Naive thymus-derived CD4-positive, alpha-beta T cell (primary cell): ENCODE measurements at places on chromosomes 4 and X.

DNA sequence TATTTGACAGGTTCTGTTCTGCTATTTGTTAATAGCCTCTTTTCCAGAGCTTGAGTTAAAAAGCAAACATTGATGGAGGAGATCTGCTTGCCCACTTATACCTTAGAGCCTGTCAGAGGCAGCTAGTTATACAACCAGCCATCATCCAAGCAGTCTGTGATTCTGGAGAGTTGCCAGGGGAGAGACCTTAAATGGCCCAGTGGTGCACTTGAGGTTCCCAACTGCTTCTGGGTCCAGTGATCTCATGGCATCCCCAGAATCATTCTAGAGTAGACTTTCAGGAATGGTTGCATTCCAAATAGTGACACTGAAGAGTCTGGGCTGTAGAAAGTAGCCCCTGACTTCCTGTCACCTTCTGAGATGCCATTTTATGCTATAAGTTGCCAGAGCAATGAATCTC is 160.7 kb downstream of the FHIP1A start:
- DNase-seq: no peak

DNA sequence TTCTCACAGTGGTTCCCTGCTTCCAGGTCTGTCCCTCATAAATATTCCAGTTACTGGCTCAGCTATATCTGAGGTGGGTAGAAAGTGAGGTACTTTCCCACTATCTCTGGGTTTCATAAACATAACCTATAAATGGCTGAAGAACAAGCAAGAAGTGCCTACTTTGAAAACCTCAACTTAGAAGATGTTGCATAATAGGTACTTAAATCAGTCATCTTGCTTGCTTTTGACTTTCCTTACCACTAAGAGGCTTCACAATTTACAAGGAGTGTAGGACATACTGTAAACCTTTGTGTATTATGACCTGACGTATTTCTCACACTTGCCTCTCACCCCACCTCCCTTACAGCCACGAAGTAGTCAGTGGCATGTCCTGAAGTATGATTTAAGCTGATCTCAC is 145.9 kb downstream of the PCDH19 start:
- DNase-seq: no peak

DNA sequence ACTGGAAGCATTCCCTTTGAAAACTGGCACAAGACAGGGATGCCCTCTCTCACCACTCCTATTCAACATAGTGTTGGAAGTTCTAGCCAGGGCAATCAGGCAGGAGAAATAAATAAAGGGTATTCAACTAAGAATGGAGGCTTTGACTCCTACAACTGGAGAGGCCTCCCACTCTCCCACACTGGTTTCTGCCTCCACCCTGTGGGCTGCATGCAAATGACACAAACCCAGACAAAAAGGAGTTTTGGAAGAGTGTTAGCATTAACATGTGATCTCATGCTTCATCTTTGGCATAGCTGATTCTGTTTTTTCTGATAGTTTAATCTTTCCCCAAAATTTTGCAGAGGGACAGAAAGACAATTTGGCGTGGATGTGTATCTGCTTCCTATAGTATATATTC is 80.8 kb upstream of the IQCM start:
- DNase-seq: no peak

- no peak for DNase-seq
These were observed 84.1 kb downstream of the LDB2 start for GRCh38 chr4:16814361-16814760.

GRCh38 chrX:43493756-43494155 is 162.3 kb upstream of the MAOA start:
- DNase-seq: no peak

DNA sequence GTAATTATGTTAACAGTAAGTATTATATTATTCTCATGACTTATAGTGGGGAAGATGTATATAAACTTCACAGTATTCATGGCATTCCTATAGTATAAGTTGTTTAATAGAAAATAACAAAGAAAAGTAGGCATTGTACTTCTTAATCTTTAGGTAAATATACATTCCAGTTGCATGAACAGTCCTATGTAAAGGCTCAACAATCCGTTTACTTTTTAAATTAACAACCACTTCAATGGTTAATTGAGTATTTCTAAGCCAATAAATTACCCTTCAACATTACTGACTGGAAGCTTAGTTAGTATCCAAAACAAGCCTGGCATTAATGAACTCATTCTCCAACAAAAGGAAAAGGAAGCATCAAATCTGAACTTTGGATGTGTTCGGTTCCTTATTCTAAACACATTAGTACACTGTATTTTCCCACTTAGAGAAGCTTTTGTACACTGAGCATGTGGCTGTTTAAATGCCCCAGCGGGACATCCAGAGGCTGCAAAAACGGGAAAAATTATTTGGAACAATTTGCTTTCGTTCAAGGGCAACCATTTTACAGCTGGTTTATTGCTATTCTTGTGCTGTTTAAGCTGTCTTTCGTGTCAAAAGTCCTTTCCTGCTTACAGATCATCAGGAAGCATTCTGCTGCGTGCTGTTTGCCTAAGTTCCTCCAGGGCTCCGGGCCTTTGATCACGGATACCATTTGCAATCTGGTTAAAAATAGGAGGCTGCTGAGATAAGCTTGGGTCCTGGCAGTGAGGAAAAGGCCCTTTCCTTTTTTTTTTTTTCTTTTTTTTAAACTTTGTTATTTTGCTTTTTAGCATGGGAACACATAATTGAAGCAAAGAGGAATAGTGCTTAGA is 460.3 kb downstream of the SPRY1 start:
- DNase-seq: no peak

DNA sequence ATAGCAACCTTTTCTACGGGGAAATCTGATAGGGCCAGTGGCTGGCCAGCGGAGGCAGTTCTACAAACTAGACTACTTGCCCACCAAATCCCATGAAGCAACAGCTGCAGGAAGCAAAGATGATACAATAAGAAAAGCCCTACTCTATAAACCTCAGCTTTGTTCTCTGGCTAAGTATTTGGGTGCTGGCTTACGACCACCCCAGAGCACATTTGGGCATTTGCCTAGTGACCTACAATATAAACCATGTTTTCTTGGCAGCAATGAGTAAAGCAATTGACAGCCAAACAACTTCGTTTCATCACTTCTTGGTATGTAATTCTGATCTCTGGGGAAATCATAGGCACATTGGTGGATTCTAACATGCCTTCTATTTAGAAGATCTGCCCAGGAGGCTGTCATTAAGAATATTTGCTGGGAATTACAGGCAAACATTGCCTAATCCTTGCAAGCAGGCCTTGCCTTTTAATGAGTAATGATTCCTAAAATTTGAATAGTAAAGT is 7.5 kb upstream of the LHFPL1 start:
- no peak for DNase-seq

GRCh38 chr4:100461807-100462605 is 55.8 kb downstream of the EMCN start:
- no peak for DNase-seq

- DNase-seq: no peak
These were observed 144.4 kb upstream of the TET2 start for GRCh38 chr4:105002278-105002677.

DNA sequence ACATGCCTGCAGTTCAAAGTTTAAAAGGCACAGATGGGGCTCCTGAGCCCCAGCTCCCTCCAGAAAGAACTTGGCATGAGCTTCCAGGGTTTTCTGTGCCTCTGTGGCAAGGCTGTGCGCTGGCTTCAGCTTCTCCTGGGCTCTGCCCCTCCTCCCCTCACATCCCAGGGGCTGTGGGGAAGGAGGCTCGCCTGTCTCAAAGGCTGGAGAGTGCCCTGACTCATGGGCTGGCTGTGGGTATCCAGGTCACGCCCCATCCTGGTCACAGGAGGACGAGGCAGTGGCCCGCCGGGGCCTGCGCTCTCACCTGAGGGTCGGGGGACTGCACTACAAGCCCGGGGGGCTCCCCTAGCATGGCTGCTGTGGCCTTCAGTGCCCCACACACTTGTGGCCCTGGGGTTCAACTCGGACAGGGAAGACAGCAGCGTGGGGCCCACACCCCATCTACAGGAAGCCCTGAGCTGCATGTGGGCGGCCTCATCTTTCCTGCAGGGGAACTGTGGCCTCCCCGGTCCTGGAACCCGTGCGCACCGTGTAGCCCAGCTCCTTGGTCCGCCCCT is 17.9 kb downstream of the LRPAP1 start:
- DNase-seq: no peak

- DNase-seq: no peak
These were observed 258.7 kb upstream of the ACTRT1 start for GRCh38 chrX:128310912-128311311.

DNA sequence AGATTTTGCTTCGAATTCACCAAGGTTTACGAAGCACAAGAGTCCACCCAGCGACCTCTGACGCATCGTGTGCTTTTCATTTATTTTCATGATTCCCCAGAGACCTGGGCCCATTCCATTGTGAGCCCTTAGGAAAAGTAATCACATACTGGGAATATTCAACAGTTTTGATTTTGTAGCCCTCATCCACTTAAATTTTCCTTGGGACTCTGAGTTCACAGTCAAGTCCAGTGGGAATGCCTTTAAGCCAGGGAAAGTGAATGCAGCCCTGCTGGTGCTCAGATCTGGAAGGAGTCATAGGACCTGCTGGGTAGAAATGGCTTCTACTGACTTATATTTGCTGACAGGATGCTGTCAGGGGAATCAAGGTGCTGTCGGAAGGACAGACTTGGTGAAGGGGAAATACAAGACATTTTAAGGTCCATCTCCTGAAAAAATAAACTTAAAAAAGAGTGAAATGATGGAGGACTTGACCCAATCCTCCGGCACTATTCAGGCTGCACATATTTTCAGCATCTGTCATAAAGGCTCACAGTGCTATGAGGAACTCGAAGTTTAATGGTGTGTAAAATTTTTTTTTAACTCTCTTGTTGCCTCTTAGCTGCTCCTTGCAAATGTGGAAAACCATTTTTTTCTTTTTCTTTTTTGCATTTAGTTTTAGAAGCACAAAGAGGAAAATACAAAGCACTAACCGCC is 204.9 kb downstream of the MID1 start:
- DNase-seq: no peak

GRCh38 chr4:148757171-148757570 is 315.0 kb upstream of the NR3C2 start:
- no peak for DNase-seq

DNA sequence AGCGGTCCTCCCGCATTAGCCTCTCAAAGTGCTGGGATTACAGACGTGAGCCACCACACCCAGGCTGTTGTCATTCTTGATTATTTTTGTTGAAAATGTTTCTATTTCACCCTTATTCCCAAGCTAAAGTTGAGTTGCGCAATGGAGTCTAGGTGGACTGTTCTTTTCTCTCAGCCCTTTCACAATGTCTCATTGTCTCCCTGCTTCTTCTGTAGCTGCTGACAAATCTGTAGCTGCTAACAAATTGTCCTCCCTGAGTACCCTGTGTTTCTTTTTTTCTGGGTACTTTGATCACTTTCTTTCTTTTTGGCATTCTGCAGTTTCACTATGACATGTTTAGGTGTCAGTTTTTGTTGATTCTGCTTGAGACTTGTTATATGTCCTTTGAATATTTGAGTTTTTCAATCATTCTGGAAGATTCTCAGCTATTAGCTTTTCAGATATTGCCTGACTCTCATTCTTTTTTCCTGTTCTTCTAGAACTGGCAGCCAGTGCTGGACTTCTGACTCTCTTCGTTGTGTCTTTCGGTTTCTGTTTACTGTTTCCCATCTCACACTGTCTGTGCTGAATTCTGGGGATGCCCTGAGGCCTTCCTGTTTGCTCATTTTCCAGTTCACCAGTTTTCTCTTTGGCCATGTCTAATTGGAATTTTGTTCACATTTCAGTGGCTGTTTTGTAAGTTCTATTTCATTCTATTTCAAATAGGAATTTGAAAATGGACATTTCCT is 6.6 kb downstream of the ABCD1 start:
- no peak for DNase-seq

- DNase-seq: no peak
These were observed 64.0 kb upstream of the BRS3 start for GRCh38 chrX:136423724-136424123.

DNA sequence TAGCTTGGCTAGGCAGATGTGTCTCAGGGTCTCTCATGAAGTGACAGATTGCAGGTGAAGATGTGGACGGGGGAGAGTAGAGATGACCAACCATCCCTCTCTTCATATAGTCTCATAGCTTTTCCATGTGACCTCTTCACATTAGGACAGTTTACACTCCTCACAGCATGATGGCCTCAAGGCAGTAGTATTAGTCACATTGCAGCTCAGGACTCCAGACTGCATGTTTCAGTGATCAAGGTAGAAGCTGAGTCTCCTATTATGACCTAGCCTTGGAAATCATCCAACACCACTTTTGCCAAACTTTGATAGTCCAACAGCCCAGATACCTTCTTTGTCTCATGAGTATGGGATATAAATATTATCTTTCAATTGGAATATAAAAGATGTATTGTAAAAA is 147.7 kb downstream of the GASK1B start:
- DNase-seq: no peak

- no peak for DNase-seq
These were observed 272.7 kb upstream of the PCDH18 start for GRCh38 chr4:137804906-137805495.

DNA sequence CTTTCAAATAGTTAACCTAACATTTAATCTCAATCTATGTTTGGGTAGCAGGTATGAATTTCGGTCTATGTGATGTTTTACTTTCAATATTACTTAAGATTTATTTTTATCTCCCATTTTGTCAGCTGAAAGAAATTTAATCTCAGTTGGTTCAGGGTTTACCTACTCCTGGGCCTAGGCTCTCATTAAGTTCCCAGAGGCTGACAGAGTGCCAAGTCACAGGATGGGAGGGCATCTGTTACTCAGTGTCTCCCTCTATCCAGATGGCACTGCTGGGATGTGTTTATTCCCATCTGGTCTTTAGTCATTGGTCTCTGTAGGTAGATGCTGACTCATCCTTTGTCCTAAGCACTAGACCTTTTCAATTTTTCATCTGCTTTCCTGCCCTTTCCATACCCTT is 129.4 kb upstream of the ARSJ start:
- no peak for DNase-seq

DNA sequence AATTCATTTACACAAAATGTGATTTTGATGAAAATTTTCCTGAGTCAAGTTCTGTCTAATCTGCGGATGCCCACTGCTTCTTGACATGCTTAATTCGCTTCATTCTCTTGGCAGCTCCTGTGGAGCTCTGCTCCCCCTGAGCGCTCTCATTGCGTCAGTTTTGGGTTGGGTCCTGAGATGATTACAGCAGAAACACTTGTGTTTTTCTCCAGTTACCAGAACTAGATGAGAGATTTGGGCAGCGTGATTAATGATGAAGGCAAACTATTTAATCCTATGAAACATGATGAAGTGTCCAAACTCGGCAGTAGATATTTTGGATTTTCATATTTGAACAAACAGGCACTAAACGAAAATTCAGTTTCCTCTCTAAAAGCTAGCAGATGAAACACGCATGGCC is 4.2 kb upstream of the CXCL1 start:
- no peak for DNase-seq

DNA sequence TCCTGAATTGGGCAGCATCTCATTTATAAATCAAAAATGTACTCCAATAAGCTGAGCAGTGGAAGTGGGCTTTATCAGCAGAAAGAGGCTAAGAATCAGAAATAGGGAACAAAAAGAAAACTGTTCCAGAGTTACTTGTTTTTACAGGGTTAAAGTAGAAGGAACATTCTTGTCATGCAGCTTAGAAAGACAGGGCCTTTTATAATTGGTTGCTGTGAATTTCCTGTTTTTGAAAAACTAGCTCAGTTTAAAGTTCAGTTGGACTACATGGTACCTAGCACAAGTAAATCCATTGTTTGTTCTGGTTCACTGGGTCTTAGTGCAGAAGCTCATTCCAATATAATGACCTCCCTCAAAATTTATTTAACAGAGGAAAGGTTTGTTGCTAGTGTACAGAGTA is 200.8 kb downstream of the GRIA2 start:
- DNase-seq: no peak

GRCh38 chr4:41776466-41776865 is 27.9 kb upstream of the PHOX2B start:
- no peak for DNase-seq
